Muscle of arm (tissue), 14 donors: ENCODE measurements at places on chromosomes 2 and 18. TPM values are rescaled to one million over a fixed set of nuclear protein-coding genes. Genes with fewer than 3 reads are reported as not detected.

DNA sequence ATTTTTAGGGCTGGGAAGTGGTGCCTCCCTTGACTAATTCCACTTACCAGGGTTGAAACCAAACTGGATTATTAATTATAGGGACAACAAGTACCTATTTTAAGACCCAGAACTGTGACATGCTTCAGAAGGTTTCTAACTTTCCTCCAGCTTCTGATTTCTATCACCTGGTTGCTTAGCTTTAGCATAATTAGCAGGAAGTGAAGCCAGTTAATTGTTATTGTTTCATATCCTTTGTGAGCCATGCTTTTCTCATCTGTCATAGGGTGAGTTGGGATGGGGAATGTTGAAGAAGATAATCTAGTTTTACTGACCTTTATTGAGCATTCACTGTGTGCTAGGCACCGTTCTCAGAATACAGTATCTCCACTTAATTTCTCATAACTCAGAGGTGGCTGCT lies 3.2 kb downstream of the YPEL5 start:
- no peak for DNase-seq

DNA sequence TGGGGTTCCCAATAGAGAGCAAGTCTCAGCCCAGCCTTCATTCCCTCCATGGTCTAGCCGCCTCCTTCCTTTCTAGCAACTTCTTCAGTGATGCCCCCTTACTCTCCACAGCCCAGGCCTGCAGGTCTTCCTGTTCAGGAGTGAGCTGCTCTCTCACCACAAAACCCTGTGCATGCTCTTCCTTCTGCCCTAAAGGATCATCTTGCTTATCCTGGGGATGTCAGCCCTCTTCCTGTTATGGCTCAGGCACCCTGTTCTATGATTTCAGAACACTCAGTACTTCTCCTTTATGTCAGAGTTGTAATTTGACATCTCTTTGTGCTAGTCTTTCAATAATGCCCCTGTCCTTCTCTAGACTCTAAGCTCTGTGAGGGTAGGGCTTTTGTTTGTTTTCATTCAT lies 19.4 kb downstream of the TMEM178A start:
- DNase-seq: no peak

DNA sequence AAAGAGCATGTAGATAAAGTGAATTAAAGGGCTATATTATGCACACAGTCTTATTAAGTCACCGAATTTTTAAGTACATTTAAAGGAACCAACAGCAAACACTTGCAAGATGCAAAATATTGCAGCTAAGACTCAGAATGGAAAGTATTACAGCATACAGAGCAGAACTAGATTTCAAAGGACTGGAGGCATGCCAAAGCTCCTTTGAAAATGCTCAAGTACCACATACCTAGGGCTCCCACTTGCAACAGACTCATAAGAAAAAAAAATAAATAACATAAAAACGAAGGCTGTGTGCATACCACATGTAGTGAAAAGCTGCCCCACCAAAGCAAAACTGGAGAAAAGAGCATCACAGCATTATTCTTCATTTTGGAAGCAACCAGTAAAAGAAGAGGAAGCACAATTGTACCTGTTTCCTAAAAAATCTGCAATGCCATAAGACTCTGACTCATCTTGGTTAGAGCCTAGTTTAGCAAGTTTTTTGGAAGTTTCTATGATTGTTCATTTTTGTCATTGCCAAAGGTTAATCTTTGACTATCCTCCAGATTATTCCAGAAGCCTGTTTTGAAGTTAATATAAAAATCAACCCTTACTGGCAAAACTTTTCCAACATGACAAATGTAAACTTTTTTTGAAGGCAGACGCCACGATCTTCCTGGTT lies 306.0 kb upstream of the COL3A1 start:
- DNase-seq: peak; percentile 77

GRCh38 chr2:197211881-197212342 lies 98.7 kb downstream of the ANKRD44 start:
- no peak for DNase-seq

DNA sequence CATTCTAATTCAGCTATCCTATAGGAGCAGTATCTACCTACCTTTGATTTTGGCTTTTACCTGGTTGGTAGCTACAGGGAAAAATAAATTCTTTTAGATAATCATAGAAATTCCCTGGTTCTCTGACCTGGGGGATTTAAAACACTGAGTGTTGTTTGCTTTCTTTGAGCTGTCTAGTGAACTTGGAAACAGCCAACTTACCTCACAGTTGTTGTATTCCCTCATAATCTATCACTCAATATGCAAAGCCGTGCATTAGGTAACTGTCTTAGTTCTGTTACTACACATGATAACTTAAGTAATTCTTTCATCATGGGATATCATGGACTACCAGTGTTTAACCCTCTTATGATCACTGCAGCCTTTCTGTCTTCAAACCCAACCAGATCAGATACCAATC lies 127.8 kb downstream of the TTC27 start:
- no peak for DNase-seq

GRCh38 chr2:125730921-125731320 lies 925.0 kb upstream of the GYPC start:
- DNase-seq: no peak

- DNase-seq: no peak
Measured at GRCh38 chr2:187165936-187166610, 282.0 kb downstream of the CALCRL start.

DNA sequence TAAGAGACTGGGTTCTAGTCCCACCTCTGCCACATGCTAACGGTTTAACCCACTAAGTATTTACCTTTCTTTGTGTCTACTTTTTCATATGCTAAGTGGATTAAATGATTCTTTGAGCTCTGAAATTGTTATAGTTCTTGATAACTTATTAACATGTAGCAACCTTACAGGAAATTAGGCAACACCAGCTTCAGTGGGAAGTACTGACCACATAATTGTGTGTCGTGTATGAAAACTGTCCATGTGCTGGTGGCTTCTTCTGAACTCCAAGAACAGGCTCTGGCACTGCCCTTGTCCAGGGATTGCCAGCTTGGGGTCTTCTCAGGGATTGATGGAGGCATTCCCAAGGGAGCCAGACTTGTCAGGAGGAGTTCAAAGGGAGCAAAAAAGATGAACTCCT lies 427.7 kb downstream of the TGIF1 start:
- no peak for DNase-seq

DNA sequence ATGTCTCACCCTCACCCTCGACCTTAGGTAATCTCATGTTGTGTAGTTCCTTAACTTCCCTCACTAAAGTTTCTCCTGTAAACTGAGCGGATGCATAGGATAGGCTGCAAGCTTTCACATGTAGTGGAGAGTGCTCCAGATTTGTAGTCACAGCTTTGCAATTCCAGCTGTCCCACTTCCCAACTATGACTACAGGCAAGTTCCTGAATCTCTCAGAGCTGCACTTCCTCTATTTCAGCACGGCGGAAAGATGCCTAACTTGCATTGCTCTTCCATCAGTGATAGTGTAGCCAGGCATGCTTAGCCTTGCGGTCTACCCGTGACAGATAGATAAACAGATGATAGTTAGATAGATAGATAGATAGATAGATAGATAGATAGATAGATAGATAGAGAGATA lies 183.1 kb upstream of the CCDC68 start:
- DNase-seq: peak; percentile 14

GRCh38 chr2:190972846-190973245 lies 41.1 kb downstream of the STAT1 start:
- DNase-seq: no peak

DNA sequence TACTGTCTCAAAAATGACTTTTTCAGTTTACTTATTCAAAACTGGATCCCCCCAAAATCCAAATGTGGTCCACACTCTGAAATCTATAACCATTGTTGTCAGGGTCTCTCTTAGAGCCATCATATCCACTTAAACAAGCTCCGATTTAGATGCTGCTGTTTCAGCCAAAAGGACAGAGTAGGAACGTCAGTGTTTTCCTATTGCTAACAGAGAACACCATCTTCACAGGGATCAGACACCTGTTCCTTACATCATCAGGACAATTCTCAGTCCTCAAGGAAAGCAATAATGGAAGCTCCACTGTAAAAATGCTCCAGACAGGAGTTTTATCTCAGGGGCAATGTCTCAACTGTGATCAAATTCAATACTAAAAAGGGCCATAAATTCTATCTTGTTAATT lies 155.4 kb downstream of the STK39 start:
- no peak for DNase-seq

DNA sequence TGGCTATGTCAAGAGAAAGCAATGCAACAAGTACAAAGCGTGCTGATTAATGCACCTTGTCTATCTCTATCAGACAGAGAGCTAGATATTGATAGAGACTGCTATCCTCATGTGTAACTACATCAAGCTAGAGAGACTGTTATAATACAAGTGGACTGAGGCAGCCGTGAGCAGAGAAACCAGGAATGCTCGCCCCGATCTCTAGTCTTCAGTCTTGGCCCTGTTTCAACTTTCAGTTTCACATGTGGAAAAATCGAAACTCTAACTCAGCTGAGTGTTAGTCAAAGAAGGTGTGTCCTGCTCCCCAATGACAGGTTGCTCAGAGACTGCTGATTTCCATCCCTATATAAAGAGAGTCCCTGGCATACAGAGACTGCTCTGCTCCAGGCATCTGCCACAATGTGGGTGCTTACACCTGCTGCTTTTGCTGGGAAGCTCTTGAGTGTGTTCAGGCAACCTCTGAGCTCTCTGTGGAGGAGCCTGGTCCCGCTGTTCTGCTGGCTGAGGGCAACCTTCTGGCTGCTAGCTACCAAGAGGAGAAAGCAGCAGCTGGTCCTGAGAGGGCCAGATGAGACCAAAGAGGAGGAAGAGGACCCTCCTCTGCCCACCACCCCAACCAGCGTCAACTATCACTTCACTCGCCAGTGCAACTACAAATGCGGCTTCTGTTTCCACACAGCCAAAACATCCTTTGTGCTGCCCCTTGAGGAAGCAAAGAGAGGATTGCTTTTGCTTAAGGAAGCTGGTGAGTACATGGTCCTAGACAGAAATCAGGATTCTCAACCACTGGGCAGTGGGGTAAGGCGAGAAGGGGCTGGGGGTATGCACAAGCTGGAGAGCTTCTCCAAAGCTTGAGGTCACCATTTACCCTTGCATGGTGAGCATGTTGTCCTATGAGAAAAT lies at the start of gene RSAD2:
RSAD2 (plus strand) TSS at position 376 of the 903 bp plus-strand sequence; CDS start at position 400, 24 bp downstream.
- peak; percentile 74 for DNase-seq

The COL4A4 gene
- polyA plus RNA-seq: 0.15 TPM

The NEDD4L gene
- 32.9 TPM for polyA plus RNA-seq

GRCh38 chr2:201414099-201415023 lies 36.9 kb downstream of the TRAK2 start:
- DNase-seq: no peak

- DNase-seq: no peak
Measured at GRCh38 chr18:58455314-58456188, 173.3 kb downstream of the ALPK2 start.

DNA sequence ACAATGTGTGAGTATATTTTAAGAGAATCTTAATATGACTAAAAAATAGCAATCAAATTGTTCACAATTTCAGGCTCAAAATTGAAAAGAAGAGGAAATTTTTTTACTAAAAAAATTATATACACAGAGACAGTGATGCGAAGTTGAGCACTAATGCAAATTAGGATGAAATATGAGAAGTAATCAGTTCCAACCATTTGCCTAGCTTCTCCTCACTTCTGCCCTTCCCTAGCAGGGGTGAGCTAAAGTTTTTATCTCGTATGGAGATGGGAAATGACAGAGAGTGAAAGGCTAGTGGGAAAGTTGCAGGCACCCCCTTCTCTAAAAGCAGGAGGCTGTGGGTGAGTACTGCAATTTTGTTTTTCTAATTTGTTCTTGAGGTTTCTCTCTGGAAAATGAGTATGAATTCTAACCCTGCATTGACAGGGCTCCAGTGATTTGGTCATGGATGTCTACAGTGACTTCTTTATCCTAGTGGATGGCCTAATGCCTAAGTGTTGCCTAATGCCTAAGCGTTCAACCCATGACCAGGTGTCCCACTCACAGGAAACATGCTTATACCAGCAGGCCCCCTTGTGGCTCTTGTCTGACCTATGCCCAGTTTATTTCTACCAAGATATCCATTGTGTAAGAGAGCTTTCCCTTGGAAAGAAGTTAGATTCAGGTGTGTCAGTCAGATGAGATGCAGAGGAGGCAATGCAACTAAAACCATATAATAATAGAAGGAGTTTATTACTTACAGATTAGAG lies 78.0 kb upstream of the HNMT start:
- DNase-seq: no peak

The HMSD gene
- 0.45 TPM for polyA plus RNA-seq

- no peak for DNase-seq
Measured at GRCh38 chr2:148653437-148653836, 8.9 kb downstream of the EPC2 start.

GRCh38 chr2:193153576-193153975 lies 958.8 kb upstream of the TMEFF2 start:
- no peak for DNase-seq

The ALPG gene
- polyA plus RNA-seq: not detected

DNA sequence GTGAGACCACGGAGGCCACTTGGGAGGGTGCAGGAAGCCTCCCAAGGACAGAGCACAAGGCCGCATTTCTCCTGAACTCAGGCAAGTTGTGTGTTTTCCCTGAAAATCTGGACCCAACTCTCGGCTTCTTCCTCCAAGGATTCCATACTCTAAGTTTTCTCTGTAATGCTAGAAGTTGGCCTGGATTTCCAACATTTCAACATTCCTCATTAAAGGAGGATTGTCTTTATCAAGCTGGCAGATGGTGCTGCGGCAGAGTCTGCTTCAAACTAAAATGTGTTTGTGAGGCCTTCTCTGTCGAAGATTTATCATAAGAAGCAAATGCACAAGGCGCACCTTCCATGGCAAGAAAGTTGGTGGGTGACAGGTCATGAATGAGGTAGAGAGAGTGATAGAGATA lies 94.4 kb upstream of the SATB2 start:
- DNase-seq: no peak

The AGXT gene
- not detected for polyA plus RNA-seq

The RPRD1A gene
- polyA plus RNA-seq: 39.5 TPM

- no peak for DNase-seq
Measured at GRCh38 chr2:16707014-16707623, 41.5 kb upstream of the CYRIA start.

DNA sequence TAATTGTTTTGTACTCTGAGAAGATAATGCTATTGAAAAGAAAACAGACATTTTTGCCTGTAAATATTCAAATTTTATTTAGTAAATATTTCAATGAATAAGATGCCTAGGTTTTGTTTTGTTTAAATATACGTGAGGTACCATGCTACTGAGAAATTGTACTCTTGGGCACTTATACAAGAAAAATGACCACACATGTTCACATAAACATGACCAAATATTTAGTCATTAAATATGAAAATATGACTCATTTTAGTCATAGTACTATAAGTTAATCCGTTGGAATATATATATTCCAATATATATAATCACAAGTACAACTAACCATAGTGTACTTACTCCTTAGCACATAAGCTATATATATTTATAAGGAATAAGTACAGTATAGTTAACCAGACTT lies 56.7 kb upstream of the ZNF804A start:
- DNase-seq: no peak

- DNase-seq: peak; percentile 33
Measured at GRCh38 chr2:144330951-144331673, 188.8 kb downstream of the ZEB2 start.
